ENCODE measurements at places on chromosomes 4 and X.

DNA sequence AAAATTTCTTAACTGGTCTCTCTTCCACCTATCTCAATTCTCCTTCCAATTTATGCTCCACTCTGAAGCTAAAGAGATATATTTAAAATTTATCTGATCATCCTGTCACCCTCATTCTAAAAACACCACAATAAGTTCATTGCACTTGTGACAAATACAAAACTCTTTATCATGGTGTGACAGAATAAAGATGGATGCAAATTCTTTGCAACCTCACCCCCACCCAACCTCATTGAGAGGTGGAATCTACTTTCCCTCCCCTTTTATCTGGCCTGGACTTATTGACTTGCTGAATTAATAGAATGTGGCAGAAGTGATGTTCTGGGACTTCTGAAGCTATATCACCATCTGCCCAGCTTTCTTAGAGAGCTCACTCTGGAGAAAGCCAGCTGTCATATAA, 46.5 kb downstream of the IDS start:
- DNase-seq: no peak

GRCh38 chrX:37083880-37084279, 75.7 kb downstream of the FAM47C start:
- DNase-seq: no peak

GRCh38 chr4:182488896-182489295, 245.7 kb downstream of the TENM3 start:
- DNase-seq: no peak

GRCh38 chrX:8960957-8961468, 72.9 kb downstream of the FAM9B start:
- no peak for DNase-seq

- no peak for DNase-seq
Observed at GRCh38 chrX:13764281-13764680, 29.7 kb downstream of the OFD1 start.

- DNase-seq: no peak
Observed at GRCh38 chr4:1871471-1872021, 353 bp downstream of the NSD2 start.

GRCh38 chr4:78864405-78865024, 74.7 kb downstream of the PAQR3 start:
- no peak for DNase-seq

- DNase-seq: no peak
Observed at GRCh38 chr4:33940281-33940680, 2304.0 kb downstream of the ARAP2 start.

GRCh38 chr4:77201343-77201742, 44.3 kb downstream of the CCNG2 start:
- no peak for DNase-seq

DNA sequence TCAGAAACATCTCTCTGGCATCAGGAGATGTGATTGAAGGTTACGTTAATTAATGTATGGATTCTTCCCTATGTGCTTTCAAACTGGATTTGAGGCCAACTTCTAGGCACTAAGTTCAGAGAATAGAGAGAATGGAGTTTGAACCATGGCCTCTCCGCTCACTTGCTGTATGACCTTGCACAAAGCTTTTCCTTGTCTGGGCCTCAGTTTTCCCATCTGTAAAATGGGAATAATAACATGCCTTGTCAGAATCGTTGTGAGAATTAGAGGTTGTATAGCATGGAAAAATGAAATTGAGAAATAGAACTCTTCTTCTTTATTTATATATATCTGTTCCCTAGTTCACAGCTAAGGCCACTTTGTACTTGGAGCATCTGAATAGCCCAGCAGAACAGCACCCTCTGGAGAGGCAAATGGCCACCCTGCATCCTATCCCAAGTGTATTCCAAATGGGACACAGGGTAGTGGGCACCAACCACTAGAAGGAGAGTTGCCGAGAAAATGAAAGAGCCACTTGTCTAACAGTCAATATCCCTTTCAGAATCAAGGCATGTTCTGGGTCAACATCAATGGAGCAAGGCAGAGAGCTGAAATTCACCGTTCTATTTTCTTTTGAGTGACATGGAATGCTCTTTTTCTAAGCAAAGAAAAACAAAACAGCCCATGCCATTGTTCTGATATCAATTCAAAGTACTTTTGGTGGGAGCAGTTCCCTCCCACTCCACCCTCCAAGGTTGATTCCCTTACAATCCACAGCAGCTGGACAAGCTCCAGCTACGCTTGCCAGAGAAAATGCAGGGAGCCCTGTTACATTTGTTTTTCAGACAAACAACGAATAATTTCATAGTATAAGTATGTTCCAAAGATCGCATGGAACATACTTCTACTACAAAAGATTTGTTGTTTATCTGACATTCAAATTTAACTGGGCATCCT, 23.3 kb upstream of the MTM1 start:
- no peak for DNase-seq

GRCh38 chrX:50168241-50168687, 32.5 kb downstream of the AKAP4 start:
- no peak for DNase-seq

- DNase-seq: no peak
Observed at GRCh38 chrX:139831675-139832456, 101.0 kb downstream of the ATP11C start.

GRCh38 chrX:16977771-16978170, 31.3 kb downstream of the REPS2 start:
- DNase-seq: no peak

DNA sequence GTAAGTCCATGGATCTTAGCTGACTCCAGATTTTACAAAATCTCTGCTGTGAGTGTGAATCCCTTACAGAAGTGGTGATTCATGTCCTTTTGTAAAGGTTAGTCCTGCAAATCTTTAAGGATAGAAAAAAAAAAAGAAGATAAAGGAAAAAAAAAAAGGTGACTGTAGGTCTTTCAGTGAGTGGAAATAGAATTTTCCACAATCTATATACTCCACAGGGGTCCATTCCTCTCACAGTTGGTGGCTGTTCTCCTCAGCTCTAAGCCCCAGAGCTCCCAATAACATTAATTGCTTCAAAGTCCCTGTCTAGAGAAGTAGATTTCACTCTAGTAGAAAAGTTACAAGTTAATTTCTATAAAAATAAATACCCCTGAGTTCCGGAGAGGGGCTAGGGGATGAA, 189.1 kb downstream of the NDST4 start:
- no peak for DNase-seq

- DNase-seq: no peak
Observed at GRCh38 chr4:139555705-139556070, 331 bp downstream of the SETD7 start.

DNA sequence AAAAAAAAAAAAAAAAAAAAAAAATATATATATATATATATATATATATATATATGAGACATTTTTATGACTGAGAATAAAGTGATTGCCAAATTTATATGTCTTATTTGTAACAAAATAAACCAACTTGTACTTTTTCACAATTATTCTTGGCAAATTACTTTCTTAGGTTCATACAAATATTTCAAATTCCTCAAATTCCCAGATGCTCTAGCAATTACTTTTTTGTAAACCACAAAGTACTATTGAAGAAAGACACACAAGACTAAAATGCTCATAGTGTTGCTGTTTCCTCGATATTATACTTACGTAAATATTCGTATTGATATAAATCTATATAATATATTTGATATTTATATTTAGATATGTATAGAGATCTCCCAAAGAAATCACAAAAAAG, 390.0 kb downstream of the FAT4 start:
- no peak for DNase-seq

All from stimulated activated CD4-positive, alpha-beta T cell treated with anti-CD3 and anti-CD28 coated beads, TNF-alpha, amount 100 ng/mL, for 1 hour (primary cell).